ENCODE measurements at places on chromosomes 13 and 19.

GRCh38 chr13:110305949-110306339 lies 1.0 kb downstream of the COL4A1 start:
- DNase-seq = no peak

DNA sequence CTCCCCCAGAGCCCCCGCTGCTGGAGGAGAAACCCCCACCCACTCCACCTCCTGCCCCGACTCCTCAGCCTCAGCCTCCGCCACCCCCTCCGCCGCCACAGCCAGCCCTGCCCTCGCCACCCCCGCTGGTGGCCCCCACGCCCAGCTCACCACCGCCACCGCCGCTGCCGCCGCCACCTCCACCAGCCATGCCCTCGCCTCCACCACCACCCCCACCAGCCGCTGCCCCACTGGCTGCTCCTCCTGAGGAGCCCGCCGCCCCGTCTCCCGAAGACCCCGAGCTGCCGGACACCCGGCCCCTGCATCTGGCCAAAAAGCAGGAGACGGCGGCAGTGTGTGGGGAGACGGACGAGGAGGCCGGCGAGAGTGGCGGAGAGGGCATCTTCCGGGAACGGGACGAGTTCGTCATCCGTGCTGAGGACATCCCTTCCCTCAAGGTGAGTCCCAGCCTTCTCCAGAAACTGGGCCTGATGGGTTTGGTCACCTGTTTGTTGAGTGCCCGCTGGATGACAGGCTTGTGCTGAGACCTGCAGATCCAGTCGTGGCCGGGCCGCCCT lies 10.6 kb downstream of the PRR12 start:
- no peak for DNase-seq

GRCh38 chr13:29901710-29902631 lies 51.6 kb upstream of the UBL3 start:
- DNase-seq = no peak

GRCh38 chr13:34419025-34419424 lies 523.0 kb upstream of the NBEA start:
- DNase-seq = no peak

- DNase-seq = no peak
Measured at GRCh38 chr13:34733721-34734120, 208.3 kb upstream of the NBEA start.

- no peak for DNase-seq
Measured at GRCh38 chr19:2423915-2424685, 3.3 kb downstream of the TIMM13 start.

- DNase-seq = no peak
Measured at GRCh38 chr19:11457115-11457514, 21.7 kb downstream of the PRKCSH start.

DNA sequence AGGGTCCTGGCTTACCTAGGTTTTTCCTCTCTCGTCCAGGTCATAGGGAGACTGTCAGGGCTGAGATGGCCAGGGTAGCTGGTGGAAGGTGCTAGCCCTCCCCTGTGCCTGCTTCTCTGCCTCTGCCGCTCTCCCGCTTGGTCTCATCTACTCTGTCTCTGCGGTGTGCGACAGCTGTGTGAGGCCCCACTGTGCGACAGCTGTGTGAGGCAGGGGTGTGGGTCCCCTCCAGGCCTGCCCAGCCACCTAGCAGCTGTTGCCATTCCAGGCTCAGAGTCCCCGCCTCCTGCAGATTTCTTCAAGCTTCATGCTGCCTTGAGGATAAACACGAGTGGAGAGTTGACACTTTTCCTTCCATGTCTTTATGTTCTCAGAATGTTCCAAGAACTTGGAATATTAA lies 53.0 kb downstream of the ARHGEF7 start:
- DNase-seq = no peak

DNA sequence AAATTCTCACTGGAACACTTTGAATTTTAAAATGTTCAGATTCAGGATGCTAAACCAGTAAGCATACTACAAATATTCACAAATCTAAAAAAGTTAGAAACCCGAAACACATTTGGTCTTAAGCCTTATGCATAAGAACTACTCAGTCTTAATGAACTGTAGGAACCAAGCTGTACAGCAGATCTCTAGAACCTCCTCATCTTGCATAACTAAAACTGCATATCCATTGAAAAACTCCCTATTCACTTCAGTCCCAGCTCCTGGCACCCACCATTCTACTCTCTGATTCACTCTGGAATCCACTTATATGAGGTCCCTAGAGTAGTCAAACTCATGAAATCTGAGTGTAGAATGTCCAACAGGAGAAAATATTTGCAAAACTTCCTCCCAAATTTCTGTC lies 65.6 kb upstream of the CEACAM8 start:
- DNase-seq = no peak

DNA sequence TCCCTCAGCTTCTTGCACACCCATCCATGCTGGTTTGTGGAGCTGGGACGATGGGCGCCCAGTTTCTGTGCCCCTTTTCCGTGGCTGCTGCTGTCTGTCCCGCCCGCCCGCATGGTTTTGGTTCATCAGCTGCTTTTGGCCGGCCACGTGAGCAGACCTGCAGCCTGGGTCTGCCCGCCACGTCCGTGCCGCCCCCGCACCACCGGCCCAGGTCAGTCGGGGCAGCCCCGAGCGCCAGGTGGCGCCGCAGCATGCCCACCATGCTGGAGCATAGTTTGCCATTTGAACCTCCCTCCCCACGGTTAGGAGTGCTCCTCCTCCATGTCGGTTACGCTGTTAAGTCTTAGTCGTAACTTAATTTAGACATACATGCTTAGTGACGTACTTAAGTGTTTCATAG lies 15.3 kb upstream of the RPS15 start:
- DNase-seq = no peak

GRCh38 chr19:28864577-28865042 lies 348.3 kb downstream of the UQCRFS1 start:
- DNase-seq = no peak

- DNase-seq = no peak
Measured at GRCh38 chr13:40920826-40921225, 98.3 kb downstream of the ELF1 start.

Measured in cerebellar nuclear complex (tissue), 1 donor.